ENCODE measurements at places on chromosomes 1 and 21.

GRCh38 chr1:156213644-156213966 lies 798 bp downstream of the PMF1 start:
- peak; percentile 19 for DNase-seq

DNA sequence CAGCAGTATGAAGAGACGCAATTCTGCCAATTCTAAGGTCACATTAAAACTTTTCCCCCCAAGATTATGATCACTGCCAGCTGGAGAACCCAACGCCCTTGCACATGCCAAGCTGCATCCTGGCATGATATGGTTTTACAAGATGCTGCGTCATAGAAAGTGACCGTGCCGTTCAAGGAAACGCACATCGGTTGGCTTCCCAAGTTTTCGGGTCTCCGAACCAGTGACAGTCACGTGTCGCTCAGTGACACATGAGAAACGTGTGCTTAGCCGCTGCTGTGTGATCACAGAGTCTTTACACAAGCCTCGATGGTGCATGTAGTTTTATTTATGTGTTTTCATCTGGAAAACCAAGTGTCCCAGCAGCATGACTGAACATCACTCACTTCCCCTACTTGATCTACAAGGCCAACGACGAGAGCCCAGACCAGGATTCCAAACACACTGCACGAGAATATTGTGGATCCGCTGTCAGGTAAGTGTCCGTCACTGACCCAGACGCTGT lies 7.4 kb downstream of the SMIM1 start:
- no peak for DNase-seq

- DNase-seq: no peak
Measured at GRCh38 chr1:54108156-54108555, 44.6 kb downstream of the CDCP2 start.

- peak; percentile 62 for DNase-seq
Measured at GRCh38 chr1:200982071-200982945, 41.2 kb downstream of the KIF21B start.

DNA sequence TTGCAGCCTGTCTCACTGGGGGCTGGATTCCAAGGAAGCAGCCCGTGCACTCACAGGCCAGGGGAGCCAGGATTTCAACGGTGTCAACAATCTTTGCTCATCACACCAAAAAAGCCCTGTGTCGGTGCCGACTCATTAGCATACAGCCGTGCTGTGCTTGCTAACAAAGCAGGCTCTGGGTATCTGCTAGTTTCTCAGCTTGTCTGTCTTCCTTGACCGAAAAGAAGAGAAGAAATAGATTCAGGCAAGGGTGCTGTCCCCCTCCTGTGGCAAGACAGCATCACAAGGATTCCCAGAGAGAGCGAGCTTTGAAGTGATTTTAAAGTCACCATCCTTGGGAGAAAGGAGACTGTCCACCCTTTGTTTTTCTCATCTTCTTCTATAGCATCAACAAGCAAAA lies 214.7 kb downstream of the SDCCAG8 start:
- no peak for DNase-seq

DNA sequence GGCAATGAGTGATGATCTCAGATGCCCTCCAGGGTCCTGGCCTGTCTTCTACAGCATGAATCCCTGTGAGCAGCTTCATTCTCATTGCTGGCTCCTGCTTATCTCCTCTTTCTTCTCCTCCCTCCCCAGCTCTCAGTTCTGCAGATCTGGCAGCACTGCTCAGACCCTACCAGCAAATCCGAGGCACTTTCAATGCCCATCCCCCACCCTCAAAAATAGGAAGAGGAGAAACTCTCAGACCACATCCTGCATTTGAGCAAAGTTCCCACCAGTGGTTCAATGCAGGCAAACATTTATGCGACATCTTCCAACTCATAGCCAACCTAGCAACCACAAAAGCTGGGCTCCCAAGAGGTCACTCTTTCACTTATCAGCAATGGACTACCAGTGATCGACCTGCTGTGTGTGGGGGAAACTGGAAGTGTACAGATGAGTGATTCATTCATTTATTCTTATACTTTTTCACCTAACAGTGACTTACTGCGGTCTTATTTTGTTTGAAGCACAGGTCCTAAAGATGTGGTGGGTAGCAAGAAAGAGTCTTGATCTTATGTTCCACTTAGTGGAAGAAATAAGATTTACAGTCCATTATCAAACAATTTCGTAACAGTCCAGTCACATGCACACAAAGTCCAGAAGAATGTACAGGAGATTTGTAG lies 5.8 kb upstream of the CHI3L2 start:
- DNase-seq: no peak

DNA sequence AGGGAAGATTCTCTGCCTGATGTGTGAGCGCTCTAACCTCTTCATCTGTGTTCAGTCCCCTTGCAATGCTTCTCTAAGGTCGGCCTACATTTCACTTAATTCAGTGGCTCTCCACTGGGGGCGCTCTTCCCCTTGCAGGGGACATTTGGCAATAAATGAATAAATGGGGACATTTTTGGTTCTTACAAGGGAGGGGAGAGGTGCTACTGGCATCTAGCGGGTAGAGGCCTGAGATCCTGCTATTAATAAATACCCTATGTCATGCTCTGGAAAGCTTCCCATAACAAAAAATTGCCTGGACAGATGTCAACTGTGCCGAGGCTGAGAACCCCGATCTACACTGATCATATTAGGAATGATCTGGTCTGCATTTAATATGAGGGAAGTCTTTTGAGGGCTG lies 25.9 kb upstream of the DNAJC11 start:
- DNase-seq: peak; percentile 59

DNA sequence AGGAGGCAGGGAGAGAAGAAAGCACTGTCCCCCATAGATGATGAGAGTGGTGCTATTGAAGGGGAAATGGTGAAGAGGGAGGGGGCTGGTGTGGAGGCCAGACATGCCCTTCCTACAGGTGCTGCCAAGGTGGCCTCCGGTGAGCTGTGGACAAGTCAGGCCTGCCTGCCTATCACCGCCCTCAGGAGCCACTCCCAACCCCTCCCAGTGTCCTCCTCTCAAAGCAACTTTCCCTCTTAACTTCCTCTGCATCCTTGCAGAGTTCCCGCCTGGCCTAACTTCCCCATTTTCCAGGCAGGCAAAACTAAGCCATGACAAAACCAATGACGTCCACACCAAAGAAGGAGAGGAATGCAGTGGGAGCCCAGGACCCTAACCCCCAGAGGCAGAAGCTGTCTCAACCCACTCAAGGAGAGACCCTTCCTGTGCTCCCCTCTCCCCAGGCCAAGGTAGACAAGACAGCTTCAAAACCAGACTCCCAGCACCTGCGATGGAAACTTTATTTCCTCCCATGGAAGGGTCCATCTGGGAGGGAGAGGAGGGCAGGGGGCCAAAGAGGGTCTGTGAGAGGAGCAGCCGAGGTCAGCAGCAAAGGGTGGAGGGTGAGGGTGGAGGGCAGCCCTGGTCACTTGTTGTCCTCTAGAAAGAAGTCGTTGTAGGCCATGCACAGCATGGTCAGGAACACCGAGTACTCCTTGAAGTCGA lies 1.0 kb upstream of the S100A6 start:
- no peak for DNase-seq

DNA sequence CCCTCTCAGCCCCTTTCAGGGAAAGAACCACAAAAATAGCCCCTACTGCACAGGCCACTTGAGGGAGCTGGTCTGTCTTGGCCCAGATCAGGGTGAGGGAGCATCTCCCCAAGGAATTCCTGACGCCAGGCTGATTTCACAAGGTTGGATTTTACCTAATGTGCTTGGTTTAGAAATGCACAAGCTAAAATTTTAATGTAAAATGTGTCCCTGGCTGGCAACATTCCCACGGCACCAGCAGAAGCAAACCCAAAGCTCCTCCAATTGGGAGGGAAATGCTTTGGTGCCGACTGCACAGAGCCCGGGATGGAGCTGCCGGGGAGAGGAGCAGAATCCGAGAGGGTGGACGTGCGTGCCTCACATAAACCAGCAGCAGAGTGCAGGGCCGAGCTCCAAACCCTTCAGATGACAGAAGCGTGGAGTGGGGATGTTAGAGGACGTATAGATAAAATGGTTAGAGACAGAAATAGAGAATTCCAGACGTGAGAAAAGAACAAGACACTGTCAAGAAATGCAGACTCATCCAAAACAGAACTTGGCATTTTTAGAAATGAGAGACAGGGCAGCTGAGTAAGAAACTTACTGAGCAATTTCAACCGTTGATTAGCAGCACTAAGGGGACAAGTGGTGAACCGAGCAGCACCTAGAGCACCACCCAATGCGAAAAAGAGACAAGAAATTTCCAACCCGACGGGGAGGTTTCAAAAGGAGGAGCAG lies 41.6 kb upstream of the TMEM52 start:
- DNase-seq: no peak

- DNase-seq: peak; percentile 39
Measured at GRCh38 chr1:111690306-111690617, 48.9 kb downstream of the INKA2 start.

DNA sequence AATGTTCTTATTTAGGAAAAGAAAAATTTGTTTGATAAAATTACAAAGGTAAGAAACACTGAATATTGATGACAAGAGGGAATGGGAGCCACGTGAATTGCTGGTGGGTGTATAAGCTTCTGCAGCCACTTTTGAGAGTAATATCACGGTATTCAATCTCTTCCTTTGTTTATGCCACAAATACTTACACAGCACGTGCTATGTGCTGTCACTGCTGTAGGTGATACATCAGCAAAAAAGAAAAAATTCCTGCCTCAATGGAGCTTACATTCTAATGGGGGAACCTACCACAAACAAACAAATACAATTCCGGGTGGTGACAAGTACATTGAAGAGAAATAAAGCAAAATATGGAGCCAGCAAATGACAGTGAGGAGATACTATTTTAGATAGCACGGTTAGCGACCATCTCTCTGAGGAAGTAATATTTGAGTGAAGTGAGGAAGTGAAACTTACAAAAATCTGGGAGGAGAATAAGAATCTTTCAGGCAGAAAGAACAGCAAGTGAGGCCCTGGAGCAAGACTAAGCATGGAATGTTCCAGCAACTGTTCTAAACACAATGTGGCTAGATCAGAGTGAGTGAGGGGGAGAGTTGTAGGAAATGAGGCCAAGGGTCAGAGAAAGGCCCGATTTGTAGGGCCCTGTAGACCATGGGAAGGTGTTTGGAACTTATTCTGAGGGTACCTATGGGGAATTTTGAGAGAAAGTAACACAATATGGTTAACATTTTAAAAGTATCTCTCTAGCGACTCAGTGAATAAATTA lies 2.6 kb upstream of the FCRLB start:
- no peak for DNase-seq

- no peak for DNase-seq
Measured at GRCh38 chr1:236421022-236421421, 26.9 kb downstream of the EDARADD start.

- DNase-seq: no peak
Measured at GRCh38 chr1:11701551-11701961, 10.0 kb downstream of the DRAXIN start.

DNA sequence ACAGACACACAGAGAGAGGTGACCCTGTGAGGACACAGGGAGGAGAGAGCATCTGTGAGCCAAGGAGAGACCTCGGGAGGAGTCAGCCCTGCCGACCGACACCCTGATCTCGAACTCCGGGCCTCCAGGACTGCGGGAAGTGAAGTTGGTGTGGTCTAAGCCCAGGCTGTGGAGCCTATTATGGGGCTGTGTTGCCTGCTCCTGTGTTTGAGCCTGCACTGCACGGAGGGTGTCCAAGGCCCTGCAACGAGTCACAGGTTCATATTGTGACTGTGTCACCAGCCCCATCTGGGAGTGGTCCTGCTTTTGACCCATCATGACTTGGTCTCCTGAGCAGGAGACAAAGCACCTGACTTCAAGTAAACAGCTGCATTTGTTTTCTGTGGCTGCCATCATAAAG lies 186.0 kb upstream of the AJAP1 start:
- DNase-seq: no peak

GRCh38 chr21:17709266-17709611 lies 96.5 kb upstream of the BTG3 start:
- DNase-seq: no peak

DNA sequence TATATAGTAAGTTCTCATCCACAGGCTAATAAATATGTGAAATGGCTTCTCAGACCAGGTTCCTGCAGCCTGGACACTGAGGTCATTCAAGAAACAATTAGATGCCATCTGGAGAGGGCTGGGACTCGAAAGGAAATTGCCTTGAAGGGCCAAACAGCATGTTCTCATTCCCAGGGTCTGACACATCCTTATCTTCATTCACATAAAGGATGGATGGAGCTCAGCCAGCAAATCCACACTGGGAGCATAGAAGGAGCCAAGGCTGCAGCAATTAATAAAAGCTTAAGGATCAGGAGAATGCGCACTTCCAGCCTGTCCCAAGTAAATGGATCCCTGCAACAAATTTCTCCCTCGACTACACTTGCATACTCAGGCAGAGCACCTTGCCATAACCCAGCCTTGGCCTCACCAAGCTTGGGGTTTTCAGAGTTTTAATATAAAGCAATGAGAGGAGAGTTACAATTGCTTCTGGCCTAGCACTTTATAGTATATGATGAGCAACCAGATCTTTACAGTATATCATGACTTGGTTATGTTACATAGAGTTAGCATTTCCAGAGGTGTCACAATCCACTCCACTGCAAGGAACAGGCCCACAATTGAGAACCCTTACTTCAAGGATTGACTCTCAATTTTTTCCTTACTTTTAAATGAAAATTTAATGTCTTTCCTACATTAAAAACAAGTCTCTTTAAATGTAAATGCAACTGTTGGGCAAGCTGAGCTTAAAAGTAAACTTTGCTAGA lies 55.9 kb downstream of the BCAR3 start:
- peak; percentile 25 for DNase-seq

DNA sequence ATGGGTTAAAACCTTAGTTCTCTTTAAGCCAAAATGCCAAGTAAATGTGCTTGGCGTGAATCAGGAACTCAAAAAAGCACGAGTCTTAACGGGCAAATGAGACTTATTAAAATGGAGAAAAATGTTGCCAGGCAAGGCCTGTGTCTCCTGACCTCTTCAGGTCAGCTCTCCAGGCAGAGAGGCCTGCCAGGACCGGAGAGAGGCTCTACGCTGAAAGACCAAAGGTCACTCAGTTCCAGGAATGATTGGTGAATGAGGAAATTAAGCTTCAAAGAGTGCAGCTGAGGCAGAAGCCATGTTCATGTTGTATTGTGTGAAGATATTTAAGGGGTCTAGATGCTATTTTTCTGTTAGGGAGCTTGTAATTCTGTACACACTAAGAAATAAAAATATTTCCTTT lies 66.6 kb downstream of the SPAG17 start:
- no peak for DNase-seq

GRCh38 chr1:161007369-161007768 lies 13.6 kb downstream of the F11R start:
- DNase-seq: no peak

- DNase-seq: no peak
Measured at GRCh38 chr1:16085522-16085921, 12.1 kb upstream of the FAM131C start.

GRCh38 chr21:35311985-35312384 lies 262.9 kb upstream of the RUNX1 start:
- DNase-seq: no peak

- DNase-seq: no peak
Measured at GRCh38 chr1:186620566-186621350, 59.5 kb downstream of the PTGS2 start.
